DMS53 (cell line): ENCODE measurements at places on chromosomes 7 and 10.

GRCh38 chr7:87598234-87599009 lies 2.3 kb downstream of the ABCB1 start:
- peak; percentile 81 for DNase-seq

DNA sequence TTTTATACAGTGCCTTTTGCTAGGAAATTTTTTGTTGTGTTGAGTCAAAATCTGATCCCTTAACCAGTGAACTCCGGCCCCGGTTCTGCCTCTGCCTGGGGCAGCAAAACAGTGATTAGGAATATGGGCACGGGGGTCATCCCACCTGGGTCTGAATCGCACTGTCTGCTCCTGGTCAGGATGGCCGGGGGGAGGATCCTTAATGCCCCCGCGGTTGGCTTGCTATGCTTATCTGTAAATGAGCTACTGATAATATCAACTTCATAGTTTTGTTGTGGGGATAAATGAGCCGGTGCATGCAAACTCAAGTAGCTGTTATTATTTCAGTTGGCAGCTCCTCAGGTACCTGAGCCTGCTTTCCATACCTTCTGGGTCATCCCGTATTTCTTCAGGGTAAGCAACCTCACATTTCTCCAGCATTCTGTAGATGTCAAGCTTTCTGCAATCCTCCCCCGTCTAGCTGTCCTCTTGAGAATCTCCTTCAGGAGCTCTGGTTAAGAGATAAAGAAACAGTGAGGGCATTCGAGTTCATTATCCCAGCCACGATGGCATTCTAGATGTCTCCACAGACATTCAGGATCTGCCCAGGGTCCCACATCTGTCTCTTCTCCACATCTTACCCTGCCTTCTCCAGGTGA lies 592.2 kb downstream of the SDK1 start:
- DNase-seq = no peak

- peak; percentile 91 for DNase-seq
Observed at GRCh38 chr7:26291699-26292538, at the start of gene SNX10. SNX10 (plus strand) TSS chr7:26291862; CDS start chr7:26346443, 54,581 bp downstream.

DNA sequence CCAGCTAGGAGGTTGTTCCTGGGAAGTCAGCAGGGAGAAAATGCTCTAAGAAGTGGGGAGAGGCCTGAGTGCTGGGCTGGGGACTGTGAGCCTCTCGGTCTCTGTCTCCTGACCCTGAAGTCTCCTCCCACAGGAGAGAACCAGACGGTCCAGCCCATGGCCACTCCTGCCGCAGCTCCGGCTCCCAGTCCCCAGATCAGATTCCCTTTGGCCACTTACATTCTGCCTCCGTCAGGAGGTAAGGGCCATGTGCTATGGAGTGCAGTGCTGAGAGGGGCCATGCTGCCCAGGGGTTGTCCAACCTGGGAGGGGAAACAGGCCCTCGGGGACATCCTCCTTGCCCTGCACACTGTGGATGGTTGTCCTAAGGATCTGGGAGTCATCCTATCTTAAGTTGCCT lies 21.3 kb upstream of the ZNF467 start:
- peak; percentile 66 for DNase-seq

- DNase-seq = peak; percentile 66
Observed at GRCh38 chr10:99232360-99232999, 3.2 kb downstream of the HPSE2 start.

DNA sequence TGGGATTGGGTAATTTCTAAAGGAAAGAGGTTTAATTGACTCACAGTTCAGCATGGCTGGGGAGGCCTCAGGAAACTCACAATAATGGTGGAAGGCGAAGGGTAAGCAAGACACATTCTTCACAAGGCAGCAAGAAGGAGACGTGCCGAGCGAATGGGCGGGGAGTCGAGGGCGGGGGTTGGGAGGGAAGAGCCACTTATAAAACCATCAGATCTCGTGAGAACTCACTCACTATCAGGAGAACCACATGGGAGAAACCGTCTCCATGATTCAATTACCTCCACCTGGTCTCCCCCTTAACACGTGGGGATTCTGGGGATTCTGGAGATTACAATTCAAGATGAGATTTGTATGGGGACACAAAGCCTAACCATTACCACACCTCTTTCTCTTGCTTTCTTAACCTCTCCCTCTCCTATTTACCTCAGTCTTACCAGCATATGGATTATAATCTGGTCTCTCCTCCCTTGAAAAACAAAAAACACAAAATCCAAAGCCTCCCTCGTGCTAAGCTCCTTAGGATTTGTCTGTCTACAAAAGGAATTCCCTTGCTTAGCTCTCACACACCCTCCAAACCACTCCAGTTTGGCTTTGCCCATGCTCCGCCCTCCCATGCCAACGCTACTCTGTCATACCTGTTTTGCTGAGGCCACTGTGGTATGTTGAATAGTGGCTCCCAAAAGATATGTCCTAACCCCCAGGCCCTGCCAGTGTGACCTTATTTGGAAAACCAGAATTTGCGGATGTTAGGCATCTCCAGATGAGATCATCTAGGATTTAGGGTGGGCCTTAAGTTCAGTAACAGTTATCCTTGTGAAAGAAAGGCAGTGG lies 19.6 kb upstream of the EFCAB10 start:
- DNase-seq = no peak

- DNase-seq = peak; percentile 95
Observed at GRCh38 chr7:113086431-113086888, at the start of gene GPR85. GPR85 (minus strand) TSS chr7:113086827; CDS start chr7:113084721, 2,106 bp downstream.

DNA sequence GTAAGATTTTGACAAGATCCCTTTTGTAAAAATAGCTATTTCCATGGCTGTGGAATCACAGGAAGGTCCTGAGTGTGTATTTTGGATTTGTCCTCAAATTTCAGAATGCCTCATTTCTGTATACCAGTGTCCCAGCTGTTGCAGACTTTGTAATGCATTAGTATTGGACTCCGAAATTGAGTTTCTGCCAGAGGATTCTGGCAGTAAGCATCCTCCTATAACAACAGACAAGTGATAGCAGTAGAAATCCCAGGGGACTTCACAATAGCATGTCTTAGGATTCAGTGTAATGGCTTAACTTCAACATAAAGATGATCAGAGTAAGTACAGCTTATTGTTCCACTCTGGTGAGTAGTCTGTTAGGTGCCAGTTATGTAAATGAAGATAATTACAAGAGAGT lies 104.6 kb downstream of the FOXP2 start:
- DNase-seq = no peak

DNA sequence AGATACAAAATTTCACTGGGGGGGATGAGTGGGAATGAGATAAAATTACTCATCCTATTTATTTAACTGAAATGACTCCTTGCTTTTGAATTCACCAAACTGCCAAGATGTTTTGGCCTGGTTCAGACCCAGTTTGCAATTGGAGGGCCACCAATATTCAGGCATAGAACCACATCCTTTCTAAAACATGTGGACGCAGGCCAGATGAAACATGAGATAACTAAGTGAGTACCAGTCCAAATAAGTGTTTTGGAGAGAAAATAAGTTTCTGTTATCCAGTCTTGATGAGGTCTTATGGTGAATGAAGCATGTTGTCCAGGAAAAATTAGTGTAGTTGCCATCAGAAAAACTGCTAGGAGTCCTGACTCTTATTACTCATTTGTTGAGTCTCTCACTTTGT lies 36.3 kb upstream of the PDK4 start:
- no peak for DNase-seq

DNA sequence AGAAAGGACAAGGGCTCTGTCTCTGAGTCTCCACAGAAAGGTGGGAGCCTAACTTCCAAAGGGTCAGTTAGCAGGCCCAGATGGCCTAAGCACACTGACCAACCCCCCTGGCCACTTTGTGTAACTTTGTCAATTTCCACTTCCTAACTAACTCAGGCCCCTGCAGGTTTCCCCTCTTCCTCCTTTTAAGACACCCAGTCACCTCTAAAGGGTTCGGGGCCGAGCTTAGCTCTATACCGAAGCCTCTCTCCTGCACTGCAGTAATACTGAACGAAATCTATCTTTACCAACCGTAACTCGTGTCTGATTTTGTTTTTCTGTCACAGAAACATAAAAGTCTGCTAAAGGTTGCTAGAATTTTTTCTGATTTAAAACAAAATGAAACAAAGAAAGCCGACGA lies 44.4 kb downstream of the CCDC3 start:
- no peak for DNase-seq

GRCh38 chr7:122383934-122384333 lies 79.4 kb upstream of the FEZF1 start:
- DNase-seq = peak; percentile 47

DNA sequence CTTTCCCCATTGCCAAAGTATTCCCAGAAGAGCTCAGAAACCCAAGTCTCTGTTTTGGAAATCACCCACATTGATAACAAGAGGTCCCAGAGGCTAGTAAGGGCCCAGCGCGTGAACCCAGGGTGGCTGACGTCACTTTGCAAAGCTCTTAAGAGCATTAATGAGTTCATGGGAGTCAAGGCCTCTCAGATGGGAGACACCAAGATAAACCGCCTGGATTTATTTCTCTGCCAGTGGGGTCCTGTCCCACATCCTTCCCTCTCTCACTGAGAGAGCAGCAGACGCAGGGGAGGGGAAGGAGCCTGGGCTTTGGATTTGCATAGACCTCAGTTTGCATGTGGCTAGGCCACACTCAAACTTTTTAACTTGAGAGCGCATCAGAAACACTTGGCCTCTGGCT lies 184.8 kb upstream of the PDE1C start:
- no peak for DNase-seq

DNA sequence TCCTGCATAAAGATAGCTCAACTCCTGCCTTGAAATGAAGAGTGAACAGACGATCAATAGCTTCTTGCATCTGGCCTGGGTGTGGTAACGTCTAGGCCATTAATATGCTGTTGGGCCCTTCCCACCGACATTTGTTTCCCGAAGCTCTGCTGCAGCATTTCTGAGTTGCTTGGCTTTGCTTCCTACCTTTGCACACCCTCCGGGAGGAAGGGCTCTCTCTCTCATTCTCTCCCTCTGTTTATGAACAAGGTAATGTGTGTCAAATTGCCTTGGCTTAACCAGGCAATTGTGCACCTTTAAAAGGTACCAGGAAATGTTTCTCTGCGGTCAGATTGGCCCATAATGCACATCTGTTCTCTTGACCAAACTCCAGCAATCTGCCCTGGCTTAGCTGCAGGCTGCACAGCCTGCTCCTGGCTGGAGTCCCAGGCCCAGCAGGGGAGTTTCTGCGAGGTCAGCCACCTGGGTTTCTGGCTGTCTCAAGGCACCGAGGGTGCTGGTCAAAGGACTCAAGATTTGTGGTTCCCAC lies 223.7 kb downstream of the SNX10 start:
- DNase-seq = peak; percentile 48

- DNase-seq = no peak
Observed at GRCh38 chr10:7571981-7572380, 94.8 kb downstream of the ITIH5 start.

GRCh38 chr10:114534571-114534981 lies 123.5 kb downstream of the ABLIM1 start:
- no peak for DNase-seq

DNA sequence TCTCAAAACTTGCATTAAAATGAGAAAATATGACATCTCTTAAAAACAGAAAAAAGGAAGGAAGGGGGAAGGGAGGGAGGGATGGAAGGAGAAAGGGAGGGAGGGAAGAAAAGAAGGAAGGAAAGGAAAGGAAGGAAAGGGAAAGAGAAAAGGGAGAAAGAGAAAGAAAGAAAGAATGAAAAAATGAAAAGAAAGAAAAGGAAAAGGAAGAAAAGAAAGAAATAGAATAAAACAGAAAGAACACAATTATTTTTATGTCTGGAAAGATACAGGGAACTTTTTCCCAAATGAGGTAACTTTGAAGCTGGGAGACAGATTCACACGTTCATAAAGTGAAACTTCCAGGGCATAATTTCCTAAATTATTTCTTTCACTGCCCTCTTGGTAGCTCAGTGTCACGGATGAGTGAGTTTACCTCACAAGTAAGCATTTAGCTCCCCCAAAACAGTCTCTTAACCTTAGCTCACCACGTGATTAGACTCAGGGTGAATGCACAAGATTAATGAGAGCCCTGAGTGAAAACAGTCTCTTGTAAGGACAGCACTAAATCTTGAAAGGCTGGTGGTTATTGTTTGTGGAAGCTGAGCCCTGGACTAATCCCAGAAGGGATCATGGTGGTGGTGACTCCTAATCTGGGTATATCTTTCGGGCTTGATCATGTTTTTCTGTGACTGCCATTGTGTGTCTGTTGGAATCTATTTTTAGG lies 74.1 kb upstream of the HDAC9 start:
- no peak for DNase-seq

DNA sequence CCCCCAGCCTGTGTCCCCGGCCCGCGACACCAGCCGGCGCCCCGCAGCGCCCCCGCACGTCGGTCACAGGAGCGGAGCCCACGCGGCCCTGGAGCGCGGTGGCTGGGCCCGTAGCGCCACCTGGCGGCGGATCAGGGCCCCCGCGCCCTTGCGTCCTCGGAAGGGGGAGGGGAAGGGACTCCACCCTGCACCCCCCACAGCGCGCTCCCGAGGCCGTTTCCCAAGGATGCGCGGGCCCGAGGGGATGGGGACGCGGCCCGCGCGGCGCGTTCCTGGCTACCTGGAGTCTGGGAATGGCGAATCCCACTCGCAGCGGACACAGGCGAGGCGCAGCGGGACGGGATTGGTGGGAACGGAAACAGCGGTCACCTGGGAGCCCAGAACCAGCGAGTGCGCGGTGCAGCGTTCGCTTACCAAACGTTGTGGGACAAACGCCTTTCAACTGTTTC lies 23.8 kb upstream of the MKI67 start:
- DNase-seq = peak; percentile 63

DNA sequence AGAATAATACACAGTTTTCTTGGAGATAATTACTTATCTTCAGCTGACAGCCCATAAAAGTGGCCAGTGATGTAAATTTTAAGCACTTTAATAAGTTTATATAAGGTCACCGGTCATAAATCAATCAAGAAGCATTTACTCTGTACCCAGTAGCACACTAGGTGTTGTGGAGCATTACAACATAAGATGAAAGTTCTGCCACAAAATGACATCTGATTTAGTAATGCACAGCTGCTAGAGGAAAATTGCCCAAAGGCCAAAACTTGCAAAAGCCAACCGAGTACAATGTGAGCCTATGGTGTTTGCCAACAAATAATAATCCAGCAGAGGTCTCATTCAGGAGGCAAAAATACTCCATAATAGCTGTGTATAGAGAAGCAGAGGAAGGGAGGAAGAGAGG lies 63.6 kb downstream of the GPR37 start:
- DNase-seq = no peak

- DNase-seq = peak; percentile 81
Observed at GRCh38 chr10:96341219-96342182, 17.3 kb downstream of the OPALIN start.

DNA sequence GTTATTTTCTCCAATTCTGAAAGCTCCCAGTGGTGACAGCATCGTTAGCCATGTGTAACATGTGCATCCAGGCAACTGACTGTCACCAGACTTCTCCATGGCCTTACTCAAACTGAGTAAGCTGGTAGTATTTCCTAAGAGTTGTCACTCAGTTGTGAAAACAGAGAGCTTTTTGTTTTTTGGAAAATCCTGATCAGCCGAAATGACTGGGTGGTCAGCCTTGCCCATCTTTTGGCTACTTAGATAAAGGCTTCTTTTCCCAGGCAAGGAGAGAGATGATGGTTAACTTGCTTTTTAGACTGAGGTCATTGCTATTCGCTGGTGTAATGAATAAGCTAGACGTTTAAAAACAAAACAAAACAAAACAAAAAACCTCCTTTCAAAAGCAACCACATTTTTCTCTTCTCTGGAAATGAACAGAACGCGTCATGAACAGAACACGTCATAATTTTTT lies 159.5 kb upstream of the KLF14 start:
- DNase-seq = peak; percentile 64
